Urothelium cell line (cell line): ENCODE measurements at places on chromosomes 5 and 9.

- peak; percentile 79 for DNase-seq
Measured at GRCh38 chr9:114894609-114895433, 35.6 kb downstream of the TNFSF8 start.

DNA sequence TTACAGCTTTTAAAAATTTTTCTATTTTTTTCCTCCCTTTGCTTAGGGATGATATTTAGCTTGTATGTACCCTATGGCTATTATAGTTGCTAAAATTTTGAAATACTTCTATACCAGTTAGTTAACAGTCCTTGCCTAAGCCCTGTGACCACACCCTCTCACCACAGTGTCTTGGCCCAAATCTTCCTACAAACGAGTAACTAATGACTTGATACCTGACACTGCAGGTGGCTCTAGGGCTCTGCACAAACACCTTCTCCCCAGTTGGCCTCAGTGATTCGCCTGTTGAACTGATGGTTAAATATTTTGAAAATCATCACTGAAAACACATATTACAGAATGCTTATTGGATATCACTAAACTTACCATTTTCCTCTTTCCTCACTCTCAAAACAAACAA, 449.6 kb upstream of the CHD1 start:
- no peak for DNase-seq

DNA sequence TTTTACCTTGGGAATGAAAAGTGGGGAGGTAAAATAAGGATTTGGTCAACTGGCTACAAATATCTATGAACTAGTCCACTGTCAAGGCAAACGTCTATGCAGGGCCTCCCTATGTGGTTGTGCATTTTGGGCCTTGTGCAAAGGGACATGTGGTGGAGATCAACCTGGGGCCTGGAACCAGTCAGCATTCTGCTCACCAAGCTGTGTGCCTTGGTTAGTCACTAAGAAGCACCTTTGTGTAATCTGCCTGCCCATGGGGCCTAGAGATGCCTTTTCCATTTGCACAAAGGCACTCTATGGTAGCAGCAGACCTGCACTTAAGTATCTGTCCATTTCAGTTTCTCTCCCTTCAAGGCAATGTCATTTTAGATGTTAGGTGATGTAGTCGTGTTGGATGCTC, 184.0 kb downstream of the GNAQ start:
- DNase-seq = no peak

- DNase-seq = no peak
Measured at GRCh38 chr5:140224658-140225057, 49.7 kb downstream of the CYSTM1 start.

- DNase-seq = peak; percentile 85
Measured at GRCh38 chr5:43007911-43008362, 32.2 kb downstream of the ANXA2R start.

GRCh38 chr9:22307013-22307711, 139.5 kb upstream of the DMRTA1 start:
- DNase-seq = peak; percentile 21

GRCh38 chr9:132813115-132813771, 64.8 kb downstream of the AK8 start:
- DNase-seq = no peak

DNA sequence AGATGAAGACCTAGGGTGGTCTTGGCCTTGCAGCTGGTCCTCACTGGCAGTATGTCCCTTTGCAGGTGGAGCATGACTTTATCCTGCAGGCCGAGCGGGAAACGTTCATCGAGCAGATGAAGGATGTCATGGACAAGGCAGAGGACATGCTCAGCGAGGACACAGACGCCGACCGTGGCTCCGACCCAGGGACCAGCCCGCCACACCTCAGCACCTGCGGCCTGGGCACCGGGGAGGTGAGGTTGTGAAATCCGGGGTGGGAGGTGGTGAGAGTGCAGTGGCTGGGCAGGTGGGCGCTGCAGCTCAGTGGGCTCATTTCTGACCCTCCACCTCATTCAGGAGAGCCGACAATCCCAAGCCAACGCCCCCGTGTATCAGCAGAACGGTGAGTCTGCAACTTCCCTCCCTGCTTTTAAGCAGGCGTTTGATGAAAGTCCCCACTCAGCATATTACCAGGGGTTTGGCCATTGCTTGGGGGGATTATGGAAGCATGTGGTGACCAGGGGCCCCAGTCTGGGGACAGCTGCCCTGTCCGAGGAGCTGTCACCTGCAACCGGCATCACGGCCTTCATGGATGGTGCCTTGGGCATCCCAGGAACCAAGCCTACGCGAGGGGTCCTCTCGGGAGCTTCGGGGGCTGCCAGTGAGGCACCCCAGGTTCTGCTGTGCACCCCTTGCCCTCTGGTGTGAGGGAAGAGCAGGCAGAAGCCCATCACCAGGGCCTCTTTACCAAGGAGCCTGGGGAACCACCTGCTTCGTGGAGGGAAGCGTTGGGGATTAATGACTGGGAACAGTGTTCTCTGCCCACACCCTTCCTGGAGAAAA, 84.0 kb downstream of the WNK2 start:
- no peak for DNase-seq

DNA sequence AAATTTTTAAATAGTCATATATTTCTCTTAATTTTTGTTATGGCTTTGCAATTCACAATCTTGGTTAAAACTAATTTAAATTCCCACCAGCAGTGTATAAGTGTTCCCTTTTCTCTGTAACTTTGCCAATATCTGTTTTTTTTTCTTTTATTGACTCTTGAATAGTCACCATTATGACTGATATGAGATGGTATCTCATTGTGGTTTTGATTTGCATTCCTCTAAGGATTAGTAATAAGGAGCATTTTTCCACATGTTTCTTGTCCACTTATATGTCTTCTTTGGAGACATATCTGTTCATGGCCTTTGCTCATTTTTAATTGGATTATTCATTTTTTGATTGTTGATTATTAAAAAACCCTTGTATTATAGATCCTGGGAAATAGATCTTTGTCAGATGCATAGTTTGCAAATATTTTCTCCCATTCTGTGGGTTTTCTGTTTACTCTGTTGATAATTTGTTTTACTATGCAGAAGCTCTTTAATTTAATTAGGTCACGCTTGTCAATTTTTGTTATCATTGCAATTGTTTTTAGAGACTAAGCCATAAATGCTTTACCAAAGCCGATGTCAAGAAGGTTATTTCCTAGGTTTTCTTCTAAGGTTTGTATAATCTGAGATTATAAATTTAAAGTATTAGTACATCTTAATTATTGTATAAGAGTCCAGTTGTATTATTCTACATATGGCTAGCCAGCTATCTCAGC, 610.9 kb downstream of the CHSY3 start:
- peak; percentile 17 for DNase-seq

- no peak for DNase-seq
Measured at GRCh38 chr9:9754186-9754585, 858.6 kb downstream of the PTPRD start.

GRCh38 chr9:116580853-116581252, 106.3 kb upstream of the TRIM32 start:
- DNase-seq = no peak

DNA sequence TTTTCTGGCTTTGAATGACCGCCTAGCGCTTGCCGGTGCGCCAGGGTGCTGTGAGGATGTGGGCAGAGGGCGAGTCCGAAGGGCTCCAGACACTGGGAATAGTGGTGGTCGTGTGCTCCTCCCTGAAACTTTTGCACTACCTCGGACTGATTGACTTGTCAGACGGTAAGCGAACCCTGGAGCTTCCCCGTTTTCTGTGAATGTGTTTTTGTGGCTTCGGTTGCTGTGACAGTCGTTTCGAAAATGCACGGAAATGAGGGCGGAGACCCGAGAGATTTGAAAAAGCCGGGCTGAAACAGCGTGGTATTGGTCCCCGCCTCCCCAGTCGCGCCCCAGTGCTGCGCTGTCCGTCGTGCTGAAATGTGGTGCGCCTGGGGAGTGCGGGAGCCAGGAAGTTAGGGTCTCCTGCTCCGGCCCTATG, 102.5 kb upstream of the GABRP start:
- DNase-seq = peak; percentile 77

DNA sequence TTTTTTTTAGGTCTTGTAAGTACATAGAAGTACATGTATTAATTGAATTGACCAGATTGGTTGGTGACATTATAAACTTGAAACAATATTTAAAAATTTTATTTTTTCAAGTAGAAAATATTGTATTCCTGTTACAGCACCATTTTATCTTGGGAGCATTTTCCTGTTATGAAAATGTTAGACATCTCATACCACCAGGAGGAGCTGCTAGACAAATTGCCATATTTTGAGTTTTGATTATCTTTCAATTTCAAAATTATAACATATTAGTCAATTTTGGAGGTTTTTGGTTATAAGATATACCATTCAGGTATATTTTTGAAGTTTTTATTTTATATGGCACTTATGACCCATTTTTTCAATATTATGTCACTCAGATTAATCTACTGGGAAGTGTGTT, 84.4 kb downstream of the CNTLN start:
- no peak for DNase-seq

DNA sequence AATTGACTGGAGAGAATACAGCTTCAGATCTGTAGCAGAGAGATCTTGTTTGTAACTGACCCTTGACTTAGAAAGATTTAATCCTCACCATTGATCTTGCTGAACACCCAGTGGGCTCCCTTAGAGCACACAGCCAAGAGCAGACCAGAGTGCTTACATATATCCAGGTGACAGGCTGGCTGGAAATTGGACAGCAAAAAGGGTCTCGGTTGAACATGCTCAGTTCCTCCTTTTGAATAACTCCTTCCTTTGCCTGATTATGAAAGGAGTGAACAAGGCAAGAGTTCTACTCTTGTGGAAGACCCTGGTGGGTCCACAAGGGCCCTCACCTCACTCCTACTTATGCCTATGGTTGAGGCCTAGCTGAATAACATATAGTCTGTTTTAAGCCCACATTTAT, 134.2 kb upstream of the LHFPL2 start:
- DNase-seq = no peak

- DNase-seq = no peak
Measured at GRCh38 chr5:92163906-92164305, 780.8 kb upstream of the ARRDC3 start.

DNA sequence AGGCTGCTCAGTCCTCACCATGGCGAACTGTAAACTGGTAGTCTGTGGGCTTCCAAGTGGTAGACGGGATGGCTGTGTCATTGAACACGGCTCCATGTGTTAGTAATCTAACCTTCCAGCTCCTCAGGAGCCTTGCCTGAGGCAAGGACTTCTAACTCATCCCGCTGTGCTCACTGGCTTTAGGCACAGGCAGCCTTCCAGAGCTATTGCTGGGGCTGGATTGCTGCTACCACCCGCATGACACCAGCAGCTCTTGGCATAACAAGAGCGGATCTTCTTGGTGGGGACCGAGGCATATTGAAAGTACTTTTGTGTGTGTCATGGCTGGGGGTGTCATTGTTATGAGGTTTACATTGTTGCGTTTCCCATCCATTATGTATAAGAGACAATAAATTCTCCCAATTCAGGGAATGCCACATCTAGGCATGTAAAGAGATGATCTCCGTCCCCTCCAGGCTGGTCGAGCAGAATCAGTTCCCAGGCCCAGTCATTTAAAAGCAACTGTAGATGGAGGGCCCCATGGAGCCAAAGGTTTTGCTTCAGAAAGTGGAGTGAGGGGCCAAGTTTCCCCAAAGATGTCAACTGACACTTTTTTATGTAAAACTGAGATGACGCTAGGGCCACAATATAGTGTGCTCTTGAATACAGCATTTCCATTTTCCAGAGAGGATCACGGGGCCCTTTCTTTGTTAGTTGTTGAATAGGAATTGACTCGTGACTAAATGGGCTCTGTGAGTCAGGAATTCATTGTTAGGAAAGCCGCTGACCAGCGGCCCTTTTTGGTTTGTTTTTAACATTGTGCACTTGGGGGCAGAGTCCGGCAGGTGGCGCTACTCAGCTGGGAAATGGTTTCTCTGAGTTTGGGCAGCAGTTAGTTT, 759.5 kb downstream of the TAF11L14 start:
- DNase-seq = peak; percentile 77
